ENCODE measurements at places on chromosomes 2 and 18.

GRCh38 chr2:103293742-103294077 lies 531.9 kb downstream of the TMEM182 start:
- no peak for DNase-seq

GRCh38 chr2:203126996-203127395 lies 111.8 kb upstream of the CYP20A1 start:
- no peak for DNase-seq

- DNase-seq: no peak
Observed at GRCh38 chr18:55579501-55580270, 8.3 kb downstream of the TCF4 start.

DNA sequence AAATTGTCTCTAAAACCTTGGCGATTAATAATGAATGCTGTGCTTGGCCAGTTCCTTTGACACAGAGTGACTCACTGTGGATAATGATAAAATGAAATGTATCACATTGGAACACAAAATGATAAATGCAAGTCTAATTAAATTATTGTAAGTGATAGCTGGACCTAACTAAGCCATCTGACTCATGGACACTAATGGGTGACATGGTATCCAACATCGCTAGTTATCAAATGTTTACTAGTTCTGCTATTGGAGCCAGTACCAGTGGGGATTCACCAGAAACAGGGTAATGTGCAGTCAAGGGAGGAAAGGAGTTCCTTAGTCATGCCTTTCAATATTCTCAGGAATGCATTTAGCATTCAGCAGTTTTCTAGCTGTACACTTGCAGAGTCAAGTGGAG lies 736.3 kb upstream of the ACVR2A start:
- DNase-seq: no peak
